Stimulated activated CD4-positive, alpha-beta T cell treated with anti-CD3 and anti-CD28 coated beads, Interleukin-1b, Interleukin-23, amount 100 ng/mL, for 48 hours (primary cell): ENCODE measurements at places on chromosomes 12 and 14.

GRCh38 chr14:105274637-105275036, 26.2 kb downstream of the BRF1 start:
- DNase-seq = no peak

- no peak for DNase-seq
Observed at GRCh38 chr14:103386713-103387329, 1.6 kb downstream of the MARK3 start.

DNA sequence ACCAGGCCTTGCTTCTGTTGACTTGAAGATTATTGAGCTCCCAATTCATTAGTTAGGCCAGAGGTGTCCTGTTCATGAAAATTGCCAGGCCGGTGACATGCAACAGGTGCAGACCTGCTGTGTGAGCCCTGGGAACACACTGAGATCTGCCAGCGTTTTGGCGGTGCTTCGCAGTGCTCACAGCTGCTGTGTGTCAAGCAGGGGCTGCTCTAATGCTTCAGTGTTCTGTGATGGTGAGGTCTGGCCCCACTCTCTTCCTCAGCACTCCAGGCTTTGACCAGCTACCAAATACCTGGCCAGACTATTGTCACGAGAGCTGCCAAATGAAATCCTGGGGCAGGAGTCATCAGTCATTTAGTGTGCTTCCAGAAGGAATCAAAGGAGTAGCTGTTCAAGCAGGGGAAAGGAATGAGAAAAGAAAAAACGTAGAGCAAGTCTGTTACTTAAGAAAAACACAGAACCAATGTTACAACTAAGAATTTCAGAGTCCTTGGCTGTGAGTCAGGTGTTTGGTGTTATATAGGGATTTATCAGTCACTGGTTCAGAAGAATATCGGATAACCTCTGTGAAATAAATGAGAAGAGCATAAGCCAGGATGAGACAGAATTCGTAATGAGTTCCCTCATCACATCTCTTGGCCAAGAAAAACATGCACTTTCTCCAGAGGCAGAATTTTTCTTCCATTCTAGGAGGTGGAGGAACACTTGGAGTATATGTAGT, 150.8 kb downstream of the FBXL14 start:
- no peak for DNase-seq

- no peak for DNase-seq
Observed at GRCh38 chr12:109949089-109949488, 47.1 kb downstream of the GIT2 start.

GRCh38 chr14:37179896-37180502, 7.6 kb upstream of the SLC25A21 start:
- DNase-seq = no peak
